ENCODE measurements at places on chromosomes 4 and X.

DNA sequence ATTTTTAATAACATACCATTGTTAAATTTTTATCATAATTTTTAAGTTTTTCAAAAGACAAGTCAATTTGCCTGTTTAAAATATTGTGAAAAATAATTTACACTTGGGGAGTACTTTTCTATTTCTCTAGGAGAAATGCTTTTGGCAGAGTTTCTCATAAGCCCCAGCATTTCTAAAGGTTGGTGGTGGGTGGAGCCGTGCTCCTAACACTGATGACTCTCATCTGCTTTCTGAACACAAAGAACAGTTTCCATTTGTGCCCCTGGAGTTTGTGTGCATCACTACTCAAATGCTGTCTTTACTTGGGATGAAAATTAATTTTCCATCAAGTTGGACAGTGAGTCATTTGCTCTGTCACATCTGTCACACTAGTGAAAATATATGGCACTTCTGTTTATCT is 57.6 kb downstream of the TNIP2 start:
- no peak for DNase-seq

- DNase-seq = no peak
Measured at GRCh38 chr4:99998062-99998867, 48.2 kb upstream of the H2AZ1 start.

DNA sequence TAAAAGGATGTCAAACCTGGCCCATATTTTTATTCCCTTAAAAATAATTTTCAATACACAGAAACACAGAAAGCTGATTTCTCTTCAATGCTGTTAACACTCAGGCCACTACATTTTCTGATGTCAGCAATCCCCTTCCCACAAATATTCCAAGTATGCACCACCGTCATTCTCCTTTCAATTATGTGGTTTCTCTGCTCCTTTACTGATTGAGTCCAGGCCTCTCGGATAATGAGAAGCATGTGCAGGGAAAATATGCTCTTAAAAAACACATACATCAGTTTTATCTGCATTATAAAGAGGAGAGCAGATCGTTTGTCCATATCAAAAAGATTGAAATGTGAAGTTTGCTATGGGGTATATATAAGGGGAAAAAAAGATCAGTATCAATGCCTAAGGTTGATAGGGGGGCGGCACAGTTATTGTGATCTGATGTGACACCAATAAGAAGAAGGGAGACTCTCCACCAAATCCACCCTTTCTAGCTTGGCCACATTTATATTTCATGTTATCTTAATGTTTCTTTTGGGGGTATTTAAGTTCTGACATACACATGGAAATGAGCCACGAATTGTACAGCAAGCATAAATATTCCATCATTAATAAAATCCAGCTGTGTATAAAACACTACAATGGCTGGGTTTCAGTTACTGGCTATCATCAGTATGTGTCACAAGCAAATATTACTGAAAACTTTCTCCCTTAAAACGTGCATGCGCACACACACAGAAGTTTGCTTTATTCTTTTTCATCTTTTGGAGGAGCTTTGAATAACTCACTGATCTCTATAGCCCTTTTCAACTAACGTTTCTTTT is 6.4 kb downstream of the AMOT start:
- DNase-seq = no peak

GRCh38 chr4:147088146-147088545 is 142.5 kb upstream of the TTC29 start:
- no peak for DNase-seq

DNA sequence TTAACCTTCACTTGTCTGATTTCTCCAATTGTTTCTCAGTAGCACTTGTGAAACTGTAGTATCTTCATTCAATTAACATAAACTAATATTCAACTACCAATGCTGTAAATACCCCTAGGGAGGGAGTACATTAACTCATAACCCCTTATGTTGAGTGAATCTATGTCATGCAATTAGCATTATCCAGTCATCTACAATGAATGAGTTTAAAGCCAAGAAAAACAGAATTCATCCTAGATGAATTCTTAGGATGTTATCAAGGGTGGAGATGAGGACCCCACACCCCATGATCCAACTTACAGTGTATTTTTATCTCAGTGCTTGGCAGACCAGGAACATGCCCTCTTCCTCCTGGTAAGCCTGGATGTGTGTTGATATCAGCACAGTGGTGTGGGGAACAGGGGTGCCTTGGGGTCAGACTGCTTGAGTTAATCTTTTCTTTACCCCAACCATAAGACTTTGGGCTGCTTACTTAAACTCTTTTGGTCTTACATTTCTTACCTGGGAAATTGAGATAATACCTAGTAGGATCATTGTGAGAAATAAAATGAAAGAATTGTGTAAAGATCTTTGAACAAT is 62.1 kb upstream of the SCOC start:
- DNase-seq = no peak

- peak; percentile 59 for DNase-seq
Measured at GRCh38 chr4:78776729-78777575, 802 bp downstream of the BMP2K start.

- DNase-seq = no peak
Measured at GRCh38 chr4:1982124-1983052, 26.4 kb downstream of the NELFA start.

DNA sequence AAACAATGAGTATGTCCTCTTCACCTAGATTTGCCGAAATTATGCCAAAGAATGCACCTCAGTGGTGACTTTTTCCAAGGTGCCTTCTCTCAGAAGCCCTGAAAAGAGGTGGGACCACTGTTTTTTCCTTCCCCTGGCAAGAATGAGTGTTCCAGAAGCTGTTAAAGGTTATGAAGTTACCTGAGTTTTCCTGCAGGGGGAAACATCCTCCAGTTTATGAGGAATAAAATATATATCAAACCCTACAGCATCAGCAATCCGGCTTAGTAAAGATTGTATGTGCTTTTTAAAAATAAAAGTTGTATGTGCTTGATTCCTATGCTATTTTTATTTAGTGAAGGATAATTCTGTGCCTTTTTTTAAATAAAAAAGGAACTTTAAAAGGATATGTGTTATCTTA is 73.3 kb downstream of the RBM46 start:
- no peak for DNase-seq

- peak; percentile 57 for DNase-seq
Measured at GRCh38 chr4:67658302-67658701, 42.7 kb downstream of the UBA6 start.

DNA sequence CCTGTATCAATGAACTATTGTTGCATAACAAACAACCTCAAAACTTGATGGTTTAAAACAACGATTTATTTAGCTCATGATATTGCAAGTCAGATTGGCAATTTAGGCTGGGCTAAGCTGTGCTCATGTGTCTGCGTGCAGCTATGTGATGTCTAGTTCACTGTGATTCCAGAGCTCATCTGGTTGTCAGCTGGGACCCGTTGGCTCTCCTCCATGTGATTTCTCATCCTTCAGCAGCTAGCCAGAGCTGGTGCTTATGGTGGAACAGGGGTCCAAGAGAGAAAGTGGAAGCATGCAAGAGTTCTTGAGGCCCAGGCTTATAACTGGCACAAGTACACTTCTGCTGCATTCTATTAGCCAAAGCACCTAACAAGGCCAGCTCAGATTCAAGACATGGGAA is 28.8 kb upstream of the TRPC3 start:
- no peak for DNase-seq

DNA sequence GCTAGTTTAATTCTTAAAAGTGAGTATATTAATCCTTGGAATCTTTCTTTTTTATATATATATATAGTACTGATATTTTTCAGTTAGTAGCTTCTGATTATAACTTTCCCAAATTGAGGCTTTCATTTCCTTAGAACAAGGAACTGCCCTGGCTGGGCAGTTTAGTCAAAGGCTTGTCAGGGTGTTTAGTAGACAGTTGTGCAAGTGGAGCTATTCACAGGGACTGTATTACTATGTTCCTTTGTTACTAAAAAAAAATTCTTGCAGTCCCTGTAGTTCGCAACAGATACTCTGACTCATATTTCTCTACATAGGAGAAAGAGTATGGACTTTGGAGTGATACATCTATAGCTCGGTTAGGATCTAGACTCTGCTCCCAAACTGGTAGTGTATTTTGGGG is 20.8 kb downstream of the USO1 start:
- no peak for DNase-seq

DNA sequence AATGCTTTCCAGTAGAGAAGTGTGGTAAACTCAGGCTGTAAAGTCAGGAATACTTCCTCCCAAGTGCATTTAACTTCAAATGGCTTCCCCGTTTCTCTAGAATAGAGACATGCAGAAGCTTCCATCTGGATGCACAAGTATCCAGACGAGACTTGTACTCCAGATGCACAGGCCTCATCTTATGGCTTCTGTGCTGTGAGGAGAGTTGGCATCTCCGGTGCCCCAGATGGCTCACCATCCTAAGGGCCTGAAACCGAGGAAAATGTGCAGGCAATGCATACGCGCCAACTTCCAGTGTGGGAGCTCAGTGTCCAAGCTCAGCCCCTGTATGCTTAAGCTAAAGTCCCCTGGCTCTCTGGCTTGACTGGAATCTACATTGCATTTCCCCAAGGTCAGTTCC is 184.0 kb upstream of the TBL1X start:
- DNase-seq = no peak

DNA sequence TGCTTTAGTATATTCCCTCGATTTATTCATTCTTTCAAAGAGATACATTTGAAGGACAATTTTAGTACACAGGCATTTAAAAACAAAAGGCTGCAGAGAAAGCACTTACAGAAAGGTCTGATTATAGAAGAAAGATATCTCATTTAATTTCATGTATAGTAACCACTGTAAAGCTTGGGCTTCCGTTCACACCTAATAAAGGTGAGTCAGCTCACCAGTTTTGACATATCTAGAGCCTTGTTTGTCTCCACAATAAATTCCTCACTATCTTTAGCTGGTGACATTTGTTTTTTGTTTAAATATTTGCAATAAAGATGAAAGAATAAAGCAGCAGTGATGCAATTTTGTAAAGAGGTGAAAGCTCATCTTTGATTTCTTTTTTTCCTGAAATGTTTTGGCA is 1.1 kb upstream of the EPHA5 start:
- no peak for DNase-seq

- no peak for DNase-seq
Measured at GRCh38 chrX:22136711-22137110, 104.6 kb downstream of the PHEX start.

DNA sequence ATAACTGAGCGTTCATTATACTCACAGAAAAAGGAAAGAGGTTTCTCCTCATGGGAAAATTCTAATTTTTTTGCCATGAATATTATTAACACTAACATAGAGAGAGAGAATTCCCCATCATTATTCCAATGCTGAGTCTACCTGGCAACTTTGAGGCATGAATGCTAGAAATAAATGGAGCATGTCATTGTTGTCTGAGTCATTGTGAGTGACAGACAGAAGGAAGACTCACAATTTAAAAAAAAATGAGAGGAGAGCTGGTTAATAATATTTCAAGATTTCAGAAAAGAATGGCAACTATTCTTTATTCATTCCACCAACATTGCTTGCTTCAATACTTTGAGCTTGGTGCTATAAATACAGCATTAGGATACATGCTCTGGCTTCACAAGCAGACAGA is 170.4 kb upstream of the HS3ST1 start:
- DNase-seq = no peak

DNA sequence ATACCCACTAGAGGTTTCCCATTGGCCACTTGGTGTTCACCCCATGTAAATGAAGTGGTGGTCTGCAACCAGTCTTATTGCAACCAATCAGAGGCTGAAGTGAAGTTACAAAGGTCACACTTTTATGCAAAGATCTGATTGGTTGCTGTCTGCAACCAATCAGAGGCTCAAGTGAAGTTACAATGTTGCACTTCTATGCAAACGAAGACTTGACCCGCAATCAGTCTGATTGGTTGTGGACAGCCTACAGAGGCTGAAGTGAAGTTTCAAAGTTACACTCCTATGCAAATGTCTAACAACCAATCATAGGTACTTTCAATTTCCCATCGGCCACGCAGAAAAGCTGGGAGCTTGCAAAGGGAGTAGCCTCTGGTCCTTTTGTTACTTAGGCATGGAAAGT is 22.3 kb upstream of the XPNPEP2 start:
- DNase-seq = no peak

- DNase-seq = no peak
Measured at GRCh38 chrX:103626855-103627254, 1.9 kb upstream of the TCEAL1 start.

GRCh38 chrX:18166068-18166467 is 54.6 kb downstream of the BEND2 start:
- no peak for DNase-seq

DNA sequence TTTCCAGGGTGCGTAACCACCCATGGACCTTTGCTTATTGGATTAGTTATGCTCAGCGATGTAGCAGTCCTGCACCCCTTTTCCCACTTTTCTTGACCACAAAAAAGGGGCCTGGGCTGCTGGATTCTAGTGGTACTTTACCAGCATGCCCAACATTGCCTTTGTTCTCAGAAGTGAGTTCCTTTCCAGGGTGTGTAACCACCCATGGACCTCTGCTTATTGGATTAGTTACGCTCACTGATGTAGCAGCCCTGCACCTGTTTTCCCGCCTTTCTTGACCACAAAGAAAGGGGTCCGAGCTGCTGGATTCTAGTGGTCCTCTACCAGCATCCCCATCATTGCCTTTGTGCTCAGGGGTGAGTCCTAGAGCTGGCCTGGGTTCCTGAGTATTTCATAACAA is 138.2 kb downstream of the COX18 start:
- DNase-seq = no peak

- no peak for DNase-seq
Measured at GRCh38 chr4:88722276-88722780, 24.7 kb upstream of the NAP1L5 start.

GRCh38 chr4:139834981-139835391 is 169.4 kb downstream of the MGST2 start:
- DNase-seq = no peak

GRCh38 chr4:151887031-151887815 is 126.4 kb upstream of the GATB start:
- DNase-seq = no peak
